ENCODE measurements at places on chromosomes 5 and 9. TPM values are rescaled to one million over a fixed set of nuclear protein-coding genes. Genes with fewer than 3 reads are reported as not detected.

The ITK gene
- total RNA-seq = not detected

- no peak for DNase-seq
Observed at GRCh38 chr5:90301248-90301647, 108.3 kb downstream of the CETN3 start.

The C1QTNF2 gene
- not detected for total RNA-seq

DNA sequence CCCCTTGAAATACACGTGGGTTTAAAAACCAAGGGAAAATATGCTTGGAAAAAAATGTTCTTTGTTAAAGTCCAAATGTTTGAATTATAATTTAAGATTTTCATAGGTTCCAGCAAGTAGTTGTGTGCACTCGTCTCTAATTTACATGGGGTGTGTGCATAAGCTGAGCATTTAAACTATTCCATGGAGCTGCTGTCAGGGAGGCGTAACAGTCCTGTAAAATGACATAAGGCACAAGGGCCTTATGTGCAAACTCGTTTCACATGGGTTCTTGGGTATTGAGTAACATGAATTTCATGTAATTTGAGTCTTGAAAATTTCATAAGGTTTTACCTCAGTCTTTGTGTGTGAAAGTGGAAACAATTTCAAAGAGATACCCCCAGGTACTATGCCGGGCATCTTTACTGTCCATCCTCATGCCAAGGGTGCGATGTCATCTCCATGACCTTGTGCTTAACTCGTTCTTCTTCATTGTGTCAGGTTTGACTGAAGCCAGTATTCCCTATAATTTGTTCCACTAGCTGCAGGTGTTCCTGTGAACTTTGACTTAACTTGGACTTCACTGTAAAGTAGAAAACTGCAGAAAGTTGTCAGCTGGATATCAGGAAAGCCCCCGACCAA, 359.3 kb downstream of the SH3GL2 start:
- no peak for DNase-seq

DNA sequence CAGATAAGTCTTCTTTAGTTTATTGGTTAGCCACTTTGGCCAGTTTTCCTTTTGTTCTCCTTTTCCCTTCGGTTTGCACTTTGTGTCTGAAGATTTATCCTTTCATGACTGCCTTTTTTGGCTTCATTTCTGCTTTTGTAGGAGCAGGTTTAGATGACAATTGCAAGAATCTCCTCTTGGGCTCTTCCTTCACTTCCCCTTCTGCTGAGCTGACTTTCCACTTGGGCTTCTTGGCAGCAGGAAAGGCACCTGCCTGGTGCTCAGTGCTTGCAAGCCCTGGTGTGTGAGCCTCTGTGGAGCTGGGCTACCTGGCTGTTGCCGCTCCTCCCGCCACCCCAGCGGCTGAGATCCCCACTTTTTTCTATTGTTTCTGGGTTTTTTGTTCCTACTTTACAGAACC, 7.3 kb downstream of the CCDC112 start:
- DNase-seq = no peak

The DNAJB5 gene
- total RNA-seq = 0.69 TPM

The EIF4E1B gene
- total RNA-seq = not detected

Measured in HepG2 (cell line).